ENCODE measurements at places on chromosomes 3 and 15.

- no peak for DNase-seq
Observed at GRCh38 chr3:53170325-53171063, 9.5 kb downstream of the PRKCD start.

- DNase-seq = no peak
Observed at GRCh38 chr3:74344865-74345440, 269.5 kb downstream of the CNTN3 start.

DNA sequence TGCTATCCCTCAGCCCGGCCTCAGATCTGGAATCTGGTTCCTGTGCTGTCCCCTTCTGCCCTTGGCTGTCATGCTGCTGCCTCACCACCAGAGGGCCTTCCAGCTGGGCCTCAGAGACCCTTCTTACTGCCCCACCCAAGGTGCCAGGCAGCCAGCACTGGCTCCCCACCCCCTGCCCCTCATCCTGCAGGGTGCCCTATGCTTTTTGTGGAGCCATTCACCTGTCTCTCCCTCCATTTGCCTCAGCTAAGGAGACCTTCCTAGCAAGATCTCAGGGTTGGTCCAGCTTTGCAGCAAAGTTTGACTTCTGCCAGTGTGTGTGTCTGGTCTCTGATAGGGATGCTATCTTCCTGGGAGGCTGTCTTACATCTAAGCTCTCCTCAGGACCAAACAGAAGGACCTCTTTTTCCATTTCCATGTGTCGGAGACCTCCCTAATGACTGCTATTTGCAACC is 1.9 kb upstream of the VWA5B2 start:
- DNase-seq = peak; percentile 67

- no peak for DNase-seq
Observed at GRCh38 chr3:178485756-178486155, 50.5 kb upstream of the KCNMB2 start.

DNA sequence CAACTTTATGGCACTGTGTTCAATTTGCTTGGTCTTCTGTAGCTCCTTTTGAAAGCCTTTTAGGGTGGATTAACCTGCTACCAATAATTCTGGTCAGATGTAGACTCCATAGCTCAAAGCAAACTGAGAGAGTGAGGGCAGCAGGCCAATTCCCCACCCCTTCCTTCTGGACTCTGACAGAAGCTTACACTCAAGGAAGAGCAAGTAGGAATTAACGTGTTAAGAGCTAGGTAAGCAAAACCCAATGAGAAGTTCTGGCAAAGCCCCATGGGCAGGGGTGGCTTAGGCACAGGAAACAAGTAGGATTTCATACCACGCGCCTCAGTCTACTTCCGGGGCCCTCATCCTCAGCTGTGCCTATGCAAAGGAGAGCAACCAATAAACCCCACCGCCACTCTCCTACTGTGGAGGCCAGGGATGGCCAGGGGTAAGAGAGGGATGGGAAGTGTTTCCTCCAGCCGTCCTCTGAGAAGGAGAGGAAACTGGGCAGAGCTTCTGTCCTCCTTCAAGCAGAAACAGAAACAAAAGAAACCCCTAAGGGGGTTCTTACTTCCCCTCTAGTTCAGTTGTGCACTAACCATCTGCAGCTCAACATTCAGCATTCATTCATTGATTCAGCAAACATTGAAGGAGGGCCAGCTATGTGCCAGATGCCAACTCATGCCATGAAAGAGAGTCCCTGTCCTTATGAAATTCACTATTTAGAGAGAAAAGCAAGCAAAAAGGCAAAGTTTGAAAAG is 12.6 kb downstream of the CCR5 start:
- DNase-seq = no peak

GRCh38 chr3:51621091-51621892 is 49.8 kb upstream of the TEX264 start:
- DNase-seq = no peak

- no peak for DNase-seq
Observed at GRCh38 chr3:16407366-16407765, 106.1 kb downstream of the RFTN1 start.

GRCh38 chr15:99252326-99252725 is 1.0 kb downstream of the LRRC28 start:
- peak; percentile 7 for DNase-seq

DNA sequence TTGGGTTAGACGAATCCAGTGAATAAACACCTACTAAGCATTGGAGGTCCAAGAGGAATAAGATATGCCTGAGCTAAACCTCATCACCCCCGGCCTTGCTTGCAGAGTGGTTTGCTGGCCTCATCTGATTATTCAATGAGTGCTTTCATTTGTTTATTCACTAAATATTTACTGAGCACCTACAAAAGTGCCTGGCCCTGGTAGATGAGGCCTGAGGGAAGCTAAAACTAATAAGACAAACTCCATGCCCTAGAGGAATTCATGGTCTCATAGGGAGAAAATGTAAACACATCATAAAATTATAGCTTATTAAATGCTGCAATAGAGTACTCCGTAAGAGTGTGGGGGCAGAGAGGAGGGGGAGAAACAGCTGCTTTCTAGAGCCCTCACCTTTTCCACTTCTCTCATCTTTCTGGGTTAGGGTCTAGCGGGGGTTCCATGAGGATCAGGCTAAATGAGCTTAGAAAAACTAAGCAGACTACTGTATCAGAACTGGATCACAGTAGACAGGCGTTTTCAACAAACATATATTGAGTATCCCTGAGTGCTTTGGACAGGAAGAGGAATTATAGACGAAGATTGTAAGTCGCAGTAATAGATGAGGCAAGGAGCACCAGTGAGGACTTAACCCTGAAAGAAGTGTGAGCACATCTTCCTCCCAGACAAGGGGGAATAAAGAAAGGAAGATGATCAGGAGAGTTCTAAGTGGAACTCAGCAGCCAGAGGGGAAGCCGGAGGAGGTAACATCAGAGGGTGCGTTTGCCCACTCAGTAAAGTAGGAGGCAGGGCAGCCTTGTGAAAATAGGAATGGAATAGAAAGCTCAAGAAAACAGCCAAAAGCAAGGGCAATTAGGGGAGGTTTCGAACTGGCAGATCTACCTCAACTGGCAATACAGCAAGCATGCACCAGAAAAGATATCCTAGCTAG is 31.5 kb upstream of the LAMP3 start:
- no peak for DNase-seq

DNA sequence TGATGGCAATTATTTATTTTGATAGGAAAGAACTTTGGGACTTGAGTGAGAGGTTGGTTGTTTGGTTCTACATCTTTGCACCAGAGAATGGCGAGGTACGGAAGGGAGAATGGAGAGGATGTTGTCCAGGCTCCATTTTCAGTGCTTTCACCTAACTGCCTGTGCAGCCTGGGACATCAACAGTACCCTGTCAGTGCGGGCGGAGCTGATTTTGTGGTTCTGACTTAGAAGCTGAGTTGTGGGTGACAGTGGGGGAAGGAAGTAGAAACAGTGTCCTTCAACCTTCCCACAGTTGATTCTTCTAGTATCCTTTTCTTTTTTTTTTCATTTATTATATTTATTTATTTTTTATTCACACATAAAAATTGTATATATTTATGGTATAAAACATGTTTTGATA is 95.3 kb downstream of the TIGIT start:
- peak; percentile 27 for DNase-seq

- DNase-seq = no peak
Observed at GRCh38 chr3:122403489-122403888, 12.4 kb downstream of the WDR5B start.

DNA sequence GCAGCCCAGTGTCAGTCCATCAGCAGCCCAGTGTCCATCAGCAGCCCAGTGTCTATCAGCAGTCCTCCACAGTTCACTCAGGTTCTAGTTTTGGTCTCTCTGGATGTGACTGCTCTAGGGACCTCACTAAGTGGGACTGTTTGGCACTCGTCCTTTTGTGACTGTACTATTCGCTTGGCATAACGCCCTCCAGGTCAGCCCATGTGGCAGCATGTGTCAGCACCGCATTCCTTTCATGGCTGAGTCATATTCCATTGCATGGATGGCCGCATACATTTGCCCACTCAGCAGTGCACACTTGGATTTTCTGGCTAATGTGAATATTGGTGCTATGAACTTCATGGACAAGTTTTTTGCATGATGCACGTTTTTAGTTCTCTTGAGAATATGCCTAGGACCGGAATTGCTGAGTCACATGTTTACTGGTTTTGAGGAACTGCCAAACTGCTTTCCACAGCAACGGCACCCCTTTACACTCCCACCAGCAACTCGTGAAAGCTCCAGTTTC is 16.4 kb downstream of the CHST13 start:
- no peak for DNase-seq

GRCh38 chr3:28089527-28089897 is 151.9 kb upstream of the CMC1 start:
- no peak for DNase-seq

- no peak for DNase-seq
Observed at GRCh38 chr15:26631894-26632293, 141.0 kb downstream of the GABRB3 start.

GRCh38 chr3:33941804-33942203 is 143.4 kb downstream of the PDCD6IP start:
- DNase-seq = no peak

DNA sequence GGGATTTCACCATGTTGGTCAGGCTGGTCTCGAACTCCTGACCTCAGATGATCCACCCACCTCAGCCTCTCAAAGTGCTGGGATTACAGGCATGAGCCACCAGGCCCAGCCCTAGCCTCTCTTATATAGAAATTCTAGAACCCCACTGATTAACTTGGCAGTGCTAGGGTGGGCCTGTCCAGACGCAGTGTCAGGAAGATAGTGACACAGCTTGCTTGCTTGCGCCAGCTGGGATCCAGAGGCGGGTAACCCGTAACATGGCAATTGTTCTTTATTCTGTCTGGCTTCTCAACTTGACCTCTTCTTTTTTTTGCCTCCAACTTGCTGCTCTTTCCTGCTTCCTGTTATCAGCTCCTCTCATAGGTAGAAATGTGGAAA is 16.2 kb downstream of the CEP19 start:
- DNase-seq = no peak

- DNase-seq = no peak
Observed at GRCh38 chr15:78082106-78082742, 4.7 kb upstream of the TBC1D2B start.

GRCh38 chr3:61991706-61992105 is 381.6 kb downstream of the FEZF2 start:
- DNase-seq = no peak

DNA sequence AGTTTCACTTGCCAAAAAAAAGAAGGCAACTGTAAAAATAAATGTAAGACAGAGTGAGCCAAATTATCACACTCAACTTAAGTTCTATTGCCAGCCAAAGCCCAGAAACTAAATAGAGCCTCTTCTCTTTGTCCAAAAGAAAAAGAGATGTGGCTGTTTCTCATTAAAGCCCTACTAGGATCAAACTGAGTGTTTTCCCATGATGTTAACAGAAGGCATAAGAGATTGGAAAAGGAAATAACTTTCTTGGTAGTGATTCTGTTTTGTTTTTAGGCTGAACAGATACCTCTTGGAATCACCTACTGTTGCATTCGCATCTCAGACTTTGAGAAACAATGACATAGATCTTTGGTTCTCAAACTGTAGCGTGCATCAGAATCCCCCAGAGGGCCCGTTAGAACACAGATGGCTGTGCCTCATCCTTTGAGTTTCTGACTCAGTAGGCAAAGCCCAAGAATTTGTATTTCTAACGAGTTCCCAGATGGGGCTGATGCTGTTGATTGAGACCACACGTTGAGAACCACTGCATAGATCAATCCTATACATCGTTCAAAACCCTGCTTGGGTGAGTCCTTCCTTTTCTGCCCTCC is 42.5 kb upstream of the SRGAP3 start:
- no peak for DNase-seq

DNA sequence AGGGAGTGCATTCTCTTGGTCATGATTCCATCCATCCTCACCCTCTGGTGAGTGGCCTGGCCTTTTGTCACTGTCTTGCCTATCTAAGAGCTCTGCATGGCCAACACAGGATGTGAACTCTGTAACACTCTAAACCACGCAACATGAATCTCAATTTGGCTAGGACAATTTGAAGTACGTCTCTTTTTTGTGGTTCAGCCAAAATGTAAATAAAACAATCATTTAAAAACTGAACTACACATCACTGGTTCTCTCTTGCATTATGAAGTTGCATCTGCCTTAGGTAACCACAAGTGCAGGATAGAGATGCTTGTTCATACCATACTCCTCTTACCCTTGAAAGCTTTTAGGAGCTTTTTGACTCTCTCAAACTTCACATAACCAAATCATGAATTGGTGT is 27.3 kb downstream of the CCR3 start:
- no peak for DNase-seq

GRCh38 chr3:123329636-123330340 is 119.1 kb downstream of the ADCY5 start:
- DNase-seq = no peak

- DNase-seq = no peak
Observed at GRCh38 chr3:195807681-195808121, 4.0 kb downstream of the MUC4 start.

DNA sequence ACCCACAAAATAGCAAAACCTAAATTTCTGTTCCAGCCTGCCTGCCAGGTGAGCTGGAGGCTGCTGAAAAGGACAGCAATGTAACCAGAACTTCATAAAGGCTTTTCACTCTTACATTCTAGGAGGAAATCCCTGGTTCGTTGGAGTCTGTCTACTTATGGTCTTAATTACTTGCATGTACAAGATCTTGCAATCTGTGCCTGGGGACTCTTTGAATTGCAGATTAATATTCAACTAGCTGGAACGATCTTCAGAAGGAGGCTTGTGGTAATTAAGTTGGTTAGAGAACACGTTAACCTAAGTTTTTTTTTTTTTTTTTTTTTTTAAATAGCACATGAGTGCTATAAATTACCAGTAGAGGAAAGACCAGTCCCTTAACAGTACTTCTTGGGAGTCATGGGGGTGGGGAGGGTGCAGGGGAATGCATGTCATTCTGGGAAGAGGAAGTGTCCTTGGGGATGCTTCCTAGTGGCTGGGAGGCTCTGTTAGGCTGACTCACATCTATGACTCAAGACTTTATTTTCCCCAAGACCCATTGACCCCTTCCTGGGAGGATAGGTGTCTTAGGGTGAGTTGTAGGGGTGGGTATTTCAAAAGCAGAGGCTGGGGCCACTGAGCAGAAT is 139.8 kb downstream of the RAB11A start:
- no peak for DNase-seq

GRCh38 chr3:78978037-78978436 is 789.8 kb downstream of the ROBO1 start:
- DNase-seq = no peak

DNA sequence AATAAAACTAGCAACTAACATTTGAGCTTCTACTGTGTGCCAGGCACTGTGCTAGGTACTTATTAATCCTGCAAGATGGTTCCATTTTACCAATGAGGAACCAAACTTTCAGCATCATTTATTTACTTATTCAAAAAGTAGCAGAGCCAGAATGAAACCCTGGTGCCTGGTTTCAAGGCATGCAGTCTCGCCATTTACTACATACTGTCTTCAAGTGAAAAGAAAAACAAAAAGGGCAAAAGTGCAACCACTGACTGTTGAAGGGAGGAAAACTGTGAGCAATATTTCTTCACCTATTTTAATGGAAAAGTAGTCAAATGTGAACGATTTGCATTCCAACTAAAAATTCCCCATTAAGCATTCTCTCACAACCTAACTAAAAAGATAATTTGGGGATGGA is 8.7 kb downstream of the DCUN1D1 start:
- DNase-seq = no peak

GRCh38 chr15:48427960-48428547 is 96.8 kb downstream of the DUT start:
- DNase-seq = no peak
